Islet precursor cell (in vitro differentiated cells): ENCODE measurements at places on chromosomes 3 and 15.

- DNase-seq, result no peak
These were observed 240.0 kb downstream of the MBNL1 start for GRCh38 chr3:152508705-152509104.

- peak; percentile 82 for DNase-seq
These were observed 13.1 kb downstream of the COL8A1 start for GRCh38 chr3:99651531-99651930.

- DNase-seq, result no peak
These were observed 72.1 kb downstream of the EPHA3 start for GRCh38 chr3:89179355-89180001.

- DNase-seq, result no peak
These were observed 55.0 kb downstream of the SLC6A1 start for GRCh38 chr3:11047500-11047899.

- no peak for DNase-seq
These were observed 231.1 kb downstream of the NR2F2 start for GRCh38 chr15:96561593-96561992.

GRCh38 chr3:63807961-63808565 is 11.0 kb upstream of the C3orf49 start:
- no peak for DNase-seq

DNA sequence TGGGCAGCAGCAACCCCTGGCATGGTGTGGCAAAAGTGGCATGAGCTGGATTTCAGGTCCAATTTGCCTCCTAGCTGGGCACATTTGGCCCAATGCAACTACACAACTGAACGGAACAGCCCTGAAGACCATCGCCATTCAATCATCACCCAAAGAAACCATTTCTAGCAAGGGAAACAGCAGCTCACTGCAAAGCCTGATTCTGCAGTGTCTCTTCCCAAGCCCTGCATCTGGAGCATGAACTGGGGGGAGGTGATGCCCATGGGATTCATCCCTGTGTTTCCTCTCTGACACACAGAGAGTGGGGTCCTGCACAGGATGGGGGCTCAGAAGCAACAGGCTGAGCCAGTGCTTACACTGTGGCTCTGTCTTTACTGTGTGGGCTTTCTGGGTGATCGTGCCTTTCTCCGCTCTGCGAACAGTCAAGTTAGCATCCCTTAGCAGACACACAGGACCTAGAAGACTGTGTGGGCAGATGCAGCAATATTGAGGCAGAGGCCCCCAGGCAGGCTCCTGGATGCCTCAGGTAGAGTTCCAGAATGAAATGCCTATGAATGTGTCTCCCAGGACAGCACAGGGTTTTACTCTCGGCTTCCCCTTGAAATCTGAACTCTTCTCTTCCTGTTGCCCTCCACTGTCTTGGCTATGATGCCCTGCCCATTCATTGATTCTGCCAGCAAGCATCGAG is 91.1 kb upstream of the ALDH1A3 start:
- DNase-seq, result peak; percentile 25

DNA sequence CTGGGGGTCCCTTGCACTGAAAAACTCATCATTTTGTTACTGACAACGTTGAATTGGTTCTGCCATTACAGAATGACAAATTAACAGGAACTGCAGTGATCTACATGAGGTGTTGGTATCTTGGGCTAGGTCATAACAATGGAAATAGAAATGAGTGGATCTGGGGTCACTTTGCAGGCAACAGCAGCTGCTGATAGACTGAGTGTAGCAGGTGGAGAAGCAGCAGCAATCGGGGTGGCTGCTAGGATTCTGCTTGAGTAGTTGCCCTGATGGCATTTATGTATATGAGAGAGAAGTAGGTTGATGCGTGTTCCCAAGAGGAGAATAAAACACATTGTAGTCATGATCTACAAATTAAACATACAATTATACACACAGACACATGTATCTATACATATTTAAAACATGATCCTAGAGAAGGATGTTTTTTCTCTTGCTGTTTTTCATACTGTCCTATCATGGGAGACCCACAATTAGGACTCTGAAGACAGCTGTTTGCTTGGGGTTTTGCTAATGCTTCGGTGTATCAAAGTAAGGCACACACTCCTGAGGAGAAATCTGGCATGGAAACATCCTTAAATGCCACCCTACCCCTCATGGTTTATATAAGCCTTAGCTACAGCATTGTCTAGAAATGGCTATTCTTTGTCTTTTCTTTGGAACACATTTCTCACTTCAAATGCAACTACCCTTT is 15.8 kb upstream of the THBS1 start:
- DNase-seq, result no peak

DNA sequence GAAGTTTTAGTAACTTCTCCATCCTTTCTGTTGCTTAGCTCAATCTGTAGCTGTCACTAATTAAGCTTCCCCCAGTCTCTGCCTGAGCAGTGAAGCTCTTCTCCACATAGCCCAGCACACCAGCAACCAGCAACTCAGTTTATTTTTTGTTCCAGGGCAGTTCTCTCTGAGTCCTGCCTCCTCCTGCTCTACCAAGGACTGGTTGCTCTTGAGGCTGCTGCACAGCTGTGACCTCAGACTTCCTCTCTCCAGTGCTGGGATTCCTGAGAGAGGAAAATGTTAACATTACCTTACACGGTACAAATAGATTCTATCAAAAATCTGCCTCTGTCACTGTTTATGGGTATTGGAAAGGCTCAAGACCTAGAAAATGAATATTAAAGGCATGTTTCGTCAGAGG is 294.7 kb downstream of the OXSM start:
- no peak for DNase-seq

DNA sequence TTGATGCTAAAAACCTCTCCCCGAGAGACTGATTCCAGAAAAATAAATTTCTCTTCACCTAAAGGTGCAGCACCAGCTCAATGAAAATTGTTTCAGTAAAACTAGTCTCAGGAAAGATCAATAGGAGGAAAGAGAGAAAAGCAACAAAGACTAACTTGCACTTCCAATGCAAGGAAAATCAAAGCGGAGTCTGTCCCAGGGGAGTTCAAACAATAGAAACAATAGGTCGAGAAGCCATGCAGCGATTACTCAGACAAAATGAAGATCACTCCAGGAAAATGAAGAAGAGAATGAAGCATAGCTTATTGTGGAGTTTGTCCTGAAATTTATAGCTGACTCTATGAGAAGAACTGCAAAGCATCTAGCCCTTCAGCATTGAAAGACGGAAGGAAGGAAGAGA is 105.1 kb upstream of the FRMD4B start:
- no peak for DNase-seq

GRCh38 chr15:77541421-77542181 is 91.1 kb downstream of the LINGO1 start:
- peak; percentile 81 for DNase-seq

GRCh38 chr3:151047636-151048035 is 37.8 kb upstream of the MED12L start:
- no peak for DNase-seq

DNA sequence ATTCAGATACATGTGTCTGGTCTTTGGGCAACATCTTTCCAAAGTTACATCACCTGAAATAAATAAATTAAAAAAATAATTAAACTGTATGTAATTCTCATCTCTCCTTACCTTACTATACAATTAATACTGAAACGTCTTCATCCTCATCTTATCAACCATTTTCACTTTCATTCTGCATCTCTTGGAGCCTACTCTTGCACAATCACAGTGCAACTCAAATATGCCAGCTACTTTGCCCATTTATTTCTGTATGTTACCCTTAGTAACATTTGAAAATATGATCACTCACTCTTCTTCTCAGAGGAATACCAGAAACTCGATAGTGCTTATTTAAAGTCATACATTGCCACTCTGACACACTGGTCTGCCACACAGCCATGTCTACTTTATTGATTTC is 1357.1 kb upstream of the CADM2 start:
- no peak for DNase-seq

DNA sequence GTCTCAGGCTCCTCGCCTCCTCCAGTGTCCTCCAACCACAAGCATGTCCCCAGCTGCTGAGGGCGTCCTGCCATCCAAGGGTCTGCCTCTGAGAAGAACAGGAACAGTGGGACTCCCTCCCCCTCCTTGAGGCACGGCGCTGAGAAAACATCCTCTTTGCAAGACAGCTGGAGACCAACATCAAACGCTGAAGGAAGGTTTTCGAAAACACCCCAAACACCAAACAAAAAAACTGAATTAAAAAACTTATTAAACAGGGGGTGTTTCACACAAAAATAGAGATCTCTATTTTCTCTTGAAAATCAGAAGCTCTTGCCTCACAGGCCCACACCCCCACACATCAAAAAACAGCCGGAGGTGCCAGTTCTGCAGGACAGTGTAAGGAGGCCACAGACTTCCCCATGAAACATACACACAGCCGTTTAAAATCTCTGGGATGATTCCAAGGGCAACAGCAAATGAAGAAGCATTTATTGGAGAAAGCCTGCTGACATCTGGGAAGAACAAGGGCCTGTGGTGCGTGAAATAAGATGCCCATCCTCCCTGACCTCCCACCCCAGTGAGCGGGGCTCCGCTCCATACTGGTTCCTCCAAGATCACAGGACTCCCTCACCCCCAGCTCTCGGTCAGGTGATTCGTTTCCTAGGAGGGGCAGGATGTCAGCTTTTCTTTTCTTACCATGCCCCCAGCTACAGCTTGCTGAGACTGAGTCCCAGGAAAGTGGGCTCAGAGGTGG is 71.3 kb downstream of the NUP210 start:
- DNase-seq, result no peak

DNA sequence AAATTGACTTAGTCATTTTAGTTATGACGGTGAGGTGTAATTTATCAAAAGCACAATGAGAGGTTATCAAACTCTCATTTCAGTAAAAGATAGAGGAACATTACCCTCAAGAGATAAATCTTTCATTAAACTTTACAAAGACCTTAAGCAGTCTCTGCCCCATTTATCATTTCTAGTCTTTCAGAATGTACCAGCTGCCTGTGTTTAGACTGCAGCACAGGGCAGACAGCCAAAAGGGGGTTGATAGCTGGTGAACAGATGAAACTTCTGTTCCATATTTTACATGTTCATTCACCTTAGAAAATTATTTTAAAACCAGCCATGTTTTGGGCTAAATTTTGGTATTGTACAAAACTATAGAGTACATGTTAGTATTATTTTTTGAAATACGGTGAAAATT is 514.6 kb upstream of the CNTN3 start:
- no peak for DNase-seq

GRCh38 chr3:64763980-64764379 is 76.2 kb upstream of the ADAMTS9 start:
- DNase-seq, result no peak

DNA sequence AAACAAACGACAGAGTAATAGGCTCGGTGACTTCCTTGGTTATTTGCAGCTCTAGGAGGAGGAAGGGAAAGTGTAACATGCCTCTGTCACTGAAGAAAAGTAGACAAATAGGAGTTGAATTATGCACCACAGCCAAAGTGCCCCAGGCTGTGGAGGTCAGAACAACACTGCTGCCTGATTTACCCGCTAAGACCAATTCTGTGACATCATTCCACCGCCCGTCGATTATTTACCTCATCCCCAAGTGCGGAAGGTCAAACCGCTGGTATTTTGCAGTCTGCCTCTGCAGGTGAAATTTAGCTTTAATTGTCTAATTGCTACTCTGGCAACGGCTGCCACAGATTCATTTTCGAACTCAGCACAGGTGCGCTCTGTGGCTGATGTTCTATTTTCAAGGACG is 106.3 kb upstream of the PRICKLE2 start:
- DNase-seq, result peak; percentile 66

DNA sequence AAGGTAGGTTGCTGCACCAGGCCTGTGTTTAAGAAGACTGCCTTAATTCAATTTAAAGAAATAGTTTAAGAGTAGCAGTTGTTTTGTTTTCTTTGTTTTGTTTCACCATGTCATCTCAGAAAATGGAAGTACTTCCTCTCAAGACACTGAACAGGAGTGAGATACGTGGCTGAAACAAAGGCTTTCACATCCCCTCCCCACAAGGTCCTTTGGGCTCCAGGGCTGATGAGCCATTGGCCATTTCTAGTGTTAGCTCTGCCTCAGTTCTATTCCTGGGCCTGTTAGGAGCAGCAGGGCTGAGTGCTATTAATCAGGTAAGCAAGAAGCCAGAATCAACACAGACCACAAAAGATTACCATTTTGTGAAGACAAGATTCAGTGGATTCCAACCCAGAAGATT is 132.8 kb downstream of the KCNAB1 start:
- no peak for DNase-seq

DNA sequence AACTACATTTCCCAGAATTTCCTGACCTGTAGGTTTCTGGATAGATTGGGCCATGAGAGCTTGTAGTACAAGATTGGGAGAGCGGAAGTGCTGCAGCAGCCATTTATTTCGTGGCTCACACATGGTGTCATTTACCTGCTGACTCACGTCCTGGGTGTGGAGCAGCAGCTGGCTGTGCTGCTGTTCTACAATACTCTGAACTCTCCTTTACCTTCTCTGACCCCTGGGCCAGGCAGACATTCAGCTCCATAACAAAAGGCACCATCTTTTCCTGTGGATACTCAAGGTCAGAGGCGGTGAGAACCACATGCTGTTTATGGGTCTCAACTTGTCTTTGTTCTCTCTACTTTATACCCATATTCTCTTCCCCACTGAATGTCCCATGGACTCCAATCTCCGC is 490.2 kb downstream of the IGSF11 start:
- DNase-seq, result peak; percentile 74

- DNase-seq, result peak; percentile 83
These were observed 129.8 kb downstream of the FGF12 start for GRCh38 chr3:192597506-192597905.

DNA sequence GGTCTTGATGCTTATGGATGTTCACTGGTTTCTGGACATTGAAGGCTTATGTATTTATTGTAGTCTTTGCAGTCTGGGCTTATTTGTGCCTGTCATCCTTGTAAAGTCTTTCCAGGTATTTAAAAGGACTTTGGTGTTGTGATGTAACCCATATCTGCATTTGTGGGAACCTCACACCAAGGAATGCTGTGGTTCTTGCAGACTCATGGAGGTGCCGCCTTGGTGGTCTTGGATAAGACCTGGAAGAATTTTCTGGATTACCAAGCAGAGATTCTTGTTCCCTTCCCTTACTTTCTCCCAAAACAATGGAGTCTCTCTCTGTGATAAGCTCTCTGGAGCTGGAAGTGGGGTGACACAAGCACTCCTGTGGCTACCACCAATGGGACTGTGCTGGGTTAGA is 363.5 kb upstream of the NECTIN3 start:
- DNase-seq, result no peak

- DNase-seq, result no peak
These were observed 37.2 kb downstream of the CCDC54 start for GRCh38 chr3:107414325-107414964.

DNA sequence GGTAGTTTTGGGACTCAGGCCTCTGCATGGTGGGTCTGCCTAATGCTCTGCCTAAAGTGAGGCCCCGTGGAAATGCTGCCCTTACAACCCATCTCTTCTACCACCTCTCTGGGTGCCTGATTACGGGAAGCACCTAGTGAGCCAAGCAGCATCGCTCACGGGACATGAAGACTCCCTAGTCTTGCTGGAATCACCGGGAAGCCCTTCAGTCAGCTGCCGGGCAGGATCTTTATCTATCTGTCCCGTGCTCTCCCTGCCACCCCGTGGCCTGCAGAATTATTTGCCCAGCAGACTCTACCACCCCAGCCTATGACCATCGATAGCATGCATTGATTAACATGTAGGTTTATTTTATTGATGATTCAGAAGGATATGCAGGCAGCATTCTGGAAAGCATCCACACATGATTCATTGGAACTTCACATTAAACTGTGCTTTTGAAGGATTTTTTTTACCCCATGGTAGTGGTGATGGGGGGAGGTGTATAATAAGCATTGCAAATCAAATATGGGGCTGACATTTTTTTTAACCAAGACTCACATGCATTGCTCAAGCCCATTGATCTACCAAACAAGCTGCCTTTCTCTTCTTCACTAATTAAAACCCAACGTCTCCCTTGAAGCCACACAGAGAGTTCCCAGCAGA is 63.1 kb downstream of the ATP2B2 start:
- no peak for DNase-seq
